Stimulated activated CD4-positive, alpha-beta T cell treated with anti-CD3 and anti-CD28 coated beads, Interleukin-1b, Interleukin-23, amount 100 ng/mL, for 4 hours (primary cell): ENCODE measurements at places on chromosomes 5 and 9.

DNA sequence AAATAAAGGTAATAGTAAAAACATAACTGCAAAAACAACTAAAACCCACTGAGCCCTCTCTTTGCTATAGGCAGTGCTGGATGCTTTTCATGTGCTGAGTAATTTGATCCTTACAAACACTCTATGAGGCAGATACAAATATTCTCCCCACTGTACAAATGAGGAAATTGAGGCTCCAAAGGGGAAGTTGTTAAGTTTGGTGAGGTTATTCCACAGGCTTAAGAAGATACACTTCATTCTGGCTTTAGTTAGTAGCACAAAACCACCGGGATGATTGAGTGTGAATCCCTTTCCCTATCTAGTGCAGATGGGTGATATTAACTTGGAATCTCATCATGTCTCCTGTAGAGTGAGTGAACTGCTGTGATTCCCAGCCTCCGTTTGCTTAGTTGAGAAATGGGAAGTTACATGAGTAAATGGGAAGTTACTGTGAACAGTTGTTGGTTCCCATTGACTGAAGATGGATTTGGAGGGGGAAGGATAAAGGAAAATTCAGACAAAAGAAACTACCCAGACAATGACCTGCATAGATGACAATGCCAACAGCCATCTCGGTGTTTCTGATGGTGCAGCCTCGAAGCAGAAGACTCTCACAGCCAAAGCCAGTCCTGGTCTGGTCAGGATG lies 208.3 kb downstream of the ATP10B start:
- DNase-seq = no peak

GRCh38 chr9:28073270-28073669 lies 500.0 kb upstream of the C9orf72 start:
- no peak for DNase-seq

DNA sequence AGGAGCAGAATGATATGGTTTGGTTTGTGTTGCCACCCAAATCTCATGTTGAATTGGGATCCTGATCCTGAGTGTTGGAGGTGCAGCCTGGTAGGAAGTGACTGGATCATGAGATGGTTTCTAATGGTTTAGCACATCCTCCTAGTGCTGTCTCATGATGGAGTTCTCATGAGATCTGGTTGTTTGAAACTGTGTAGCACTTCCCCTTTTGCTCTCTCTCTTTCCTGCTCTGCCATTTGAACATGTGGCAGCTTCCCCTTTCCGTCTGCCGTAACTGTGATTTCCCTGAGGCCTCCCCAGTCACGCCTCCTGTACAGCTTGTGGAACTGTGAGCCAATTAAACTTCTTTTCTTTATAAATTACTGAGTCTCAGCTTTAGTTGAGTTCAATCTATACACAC lies 756.8 kb upstream of the CDH6 start:
- no peak for DNase-seq

- DNase-seq = no peak
These were observed 107.6 kb downstream of the LURAP1L start for GRCh38 chr9:12882430-12882829.

GRCh38 chr5:174801798-174802197 lies 77.4 kb downstream of the MSX2 start:
- DNase-seq = no peak

DNA sequence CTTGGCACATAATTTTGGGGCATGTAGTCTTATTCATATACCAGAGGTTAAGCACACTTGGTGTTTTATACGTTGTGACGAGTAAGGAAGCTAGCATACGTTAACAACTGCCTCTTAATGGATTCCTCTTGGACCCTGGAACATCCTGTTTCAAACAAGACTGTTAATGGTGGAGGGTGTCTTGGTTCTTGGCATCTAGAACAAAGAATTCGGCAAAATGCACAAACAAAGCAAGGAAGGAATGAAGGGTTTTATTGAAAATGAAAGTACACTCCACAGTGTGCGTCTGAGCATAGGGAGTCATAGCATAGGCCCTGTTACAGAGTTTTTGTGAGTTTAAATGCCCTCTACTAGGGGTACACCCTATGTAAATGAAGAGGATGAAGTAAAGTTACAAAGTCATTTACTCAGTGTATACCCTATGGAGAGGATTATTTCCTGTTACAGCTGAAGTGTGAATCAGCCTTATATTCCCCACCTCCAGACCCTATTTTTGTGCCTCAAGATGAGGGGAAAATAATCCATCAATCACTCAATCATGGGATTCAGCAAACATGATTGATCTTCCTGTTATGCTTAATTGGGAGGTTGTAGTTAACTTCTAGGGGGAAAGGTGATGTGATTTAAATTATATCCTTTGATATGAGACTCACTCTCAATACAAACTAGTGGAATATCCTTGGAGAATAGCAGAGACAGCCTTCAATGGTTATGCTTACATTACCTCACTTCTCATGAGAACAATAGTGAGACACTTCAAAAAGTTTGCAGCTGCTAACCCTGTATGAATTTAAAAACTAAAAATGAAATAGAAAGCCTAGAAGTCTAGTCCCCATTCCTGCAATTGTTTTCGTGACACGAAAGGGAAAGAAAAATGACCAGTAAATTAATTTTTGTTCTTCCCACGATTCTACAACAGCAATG lies 84.9 kb upstream of the MYO10 start:
- no peak for DNase-seq

- DNase-seq = no peak
These were observed 512 bp downstream of the AK1 start for GRCh38 chr9:127876764-127877562.

- no peak for DNase-seq
These were observed 13.6 kb upstream of the SPATA31E1 start for GRCh38 chr9:87869082-87869481.

GRCh38 chr5:88805151-88805784 lies 77.7 kb downstream of the MEF2C start:
- no peak for DNase-seq

GRCh38 chr5:73564675-73565074 lies 764 bp downstream of the ANKRA2 start:
- DNase-seq = no peak

GRCh38 chr5:172896465-172896864 lies 62.4 kb downstream of the ERGIC1 start:
- DNase-seq = no peak

DNA sequence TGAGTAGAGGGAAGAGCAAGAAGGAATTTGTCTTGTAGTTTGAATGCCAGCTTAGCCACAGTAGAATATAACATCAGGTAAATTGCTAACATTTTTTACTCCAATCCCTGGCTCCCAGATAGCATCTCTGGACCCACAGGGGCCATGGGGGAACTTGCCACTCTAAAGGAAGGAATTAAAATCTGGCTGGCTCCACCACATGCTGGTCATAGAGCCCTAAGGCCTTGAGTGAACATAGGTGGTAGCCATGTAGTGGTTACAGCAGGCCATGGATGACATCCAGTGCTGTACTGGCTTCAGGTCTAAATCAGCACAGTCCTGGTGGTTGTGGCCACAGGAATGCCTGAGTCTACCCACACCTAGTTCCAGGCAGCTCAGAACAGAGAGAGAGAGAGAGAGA lies 109.9 kb upstream of the RGMB start:
- DNase-seq = no peak

DNA sequence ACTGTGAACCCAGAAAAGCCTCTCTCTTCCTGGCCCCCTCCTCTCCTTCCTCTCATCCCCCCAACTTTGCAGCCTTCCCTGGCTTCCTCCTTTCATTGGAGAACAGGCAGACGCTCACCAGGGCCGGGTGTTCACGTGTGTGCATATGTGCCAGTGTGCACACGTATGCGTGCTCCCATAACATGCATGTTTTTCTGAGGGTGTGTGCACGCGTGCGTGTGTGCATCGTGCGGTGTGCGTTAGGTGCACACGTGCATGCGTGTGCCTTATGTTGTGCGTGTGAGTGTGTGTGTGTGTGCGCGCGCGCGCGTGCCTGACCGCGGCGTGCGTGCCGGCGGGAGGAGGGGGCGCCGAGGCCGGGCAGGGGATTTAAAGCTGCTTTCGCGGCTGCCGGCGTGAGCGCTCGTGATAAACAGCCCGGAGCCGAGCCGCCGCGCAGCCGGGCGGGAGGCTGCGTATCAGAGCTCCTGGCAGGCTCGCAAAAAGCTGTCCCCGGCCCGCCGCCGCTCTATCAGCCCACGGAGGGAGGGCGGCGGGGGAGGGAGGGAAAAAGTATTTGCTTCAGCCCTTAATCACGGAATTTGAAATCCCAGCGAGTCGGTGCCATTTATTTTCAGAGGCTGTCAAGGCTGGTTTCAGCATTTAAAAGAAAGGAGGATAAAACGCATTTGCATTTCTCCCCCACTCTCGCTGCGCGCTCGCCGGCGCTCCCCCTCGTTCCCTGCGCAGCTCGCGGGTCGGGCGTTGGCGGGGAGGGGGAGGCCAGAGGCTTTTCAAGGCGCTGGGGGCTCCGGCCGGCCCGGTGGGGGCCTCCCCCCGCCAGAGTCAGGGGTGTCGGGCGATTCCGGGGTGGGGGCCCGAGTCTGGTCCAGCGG lies 183.9 kb downstream of the C9orf50 start:
- DNase-seq = peak; percentile 33

DNA sequence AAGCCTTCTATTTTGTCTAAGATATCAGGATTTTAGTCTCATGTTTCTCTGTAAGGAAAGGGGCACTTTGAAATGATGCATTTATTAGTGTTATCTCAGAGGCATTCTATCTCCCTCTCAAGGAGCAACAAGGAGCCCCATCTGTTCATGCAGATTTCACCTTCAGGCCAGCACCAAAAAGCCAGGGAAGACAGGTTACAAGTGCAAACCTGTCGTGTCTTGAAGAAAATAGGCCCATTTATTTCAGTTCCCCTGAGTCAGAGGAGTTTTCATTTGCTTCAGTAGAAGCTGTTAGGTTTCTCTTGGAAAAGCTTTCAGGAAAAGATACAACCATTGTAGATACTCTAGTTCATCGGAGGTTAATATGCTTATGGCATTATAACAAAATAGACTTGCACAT lies 97.2 kb downstream of the SPOCK1 start:
- DNase-seq = no peak

DNA sequence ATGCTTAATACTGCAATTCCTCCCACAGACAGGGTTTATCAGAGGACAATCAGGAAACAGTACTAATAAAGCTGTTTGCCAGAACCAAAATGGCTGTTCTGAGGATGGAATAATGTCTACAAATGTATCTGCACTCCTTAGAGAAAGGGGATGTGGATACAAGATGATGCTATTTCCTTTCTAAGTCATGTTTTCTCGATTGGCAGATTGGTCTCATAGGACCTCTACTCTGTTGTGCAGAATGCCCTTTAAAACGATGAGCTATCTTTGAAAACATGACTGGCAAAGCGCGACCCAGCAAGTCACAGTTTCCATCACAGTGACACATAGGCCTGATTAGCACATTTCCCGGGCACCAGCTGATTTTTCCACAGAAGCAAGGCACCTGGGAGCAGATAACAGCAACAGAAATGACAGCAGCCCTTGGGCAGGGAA lies 54.0 kb downstream of the AOPEP start:
- DNase-seq = no peak

DNA sequence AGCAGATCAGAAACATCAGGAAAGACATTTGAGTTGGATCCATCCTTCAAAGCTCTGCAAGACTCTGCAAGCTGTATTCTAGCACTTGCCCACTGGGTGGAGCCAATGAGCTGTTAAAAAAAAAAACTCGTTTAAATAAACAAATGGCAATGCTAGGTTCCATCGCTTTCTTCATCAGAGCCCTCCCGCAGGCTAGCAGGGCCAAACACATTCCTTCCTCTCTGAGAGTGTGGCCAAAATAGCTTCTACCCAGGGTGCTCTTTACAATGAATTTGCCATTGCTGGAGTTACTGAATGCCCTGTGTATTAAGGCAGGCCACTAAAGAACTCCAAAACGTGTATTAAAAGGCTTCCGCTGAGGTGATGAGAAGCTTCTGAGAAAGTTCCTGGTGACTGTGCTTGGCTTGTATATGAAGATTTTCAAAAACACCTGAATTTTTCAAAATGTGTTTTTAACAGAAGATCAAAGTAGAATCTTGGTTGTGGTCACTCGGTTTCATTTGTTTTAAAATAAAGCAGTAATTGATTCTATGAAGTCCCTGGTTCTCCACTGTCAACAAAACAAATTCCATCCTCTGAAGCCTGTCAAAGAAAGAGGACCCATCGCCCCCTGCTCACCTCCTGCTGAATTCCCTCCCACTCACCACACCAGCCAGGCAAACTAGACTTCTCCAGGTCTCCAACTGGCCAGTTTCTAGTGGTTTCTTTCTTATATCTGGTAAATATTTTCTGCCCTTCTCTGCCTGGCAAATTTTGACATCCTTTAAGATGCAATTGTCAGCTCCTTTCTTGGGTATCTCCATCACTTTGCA lies 36.5 kb upstream of the EQTN start:
- DNase-seq = peak; percentile 43

DNA sequence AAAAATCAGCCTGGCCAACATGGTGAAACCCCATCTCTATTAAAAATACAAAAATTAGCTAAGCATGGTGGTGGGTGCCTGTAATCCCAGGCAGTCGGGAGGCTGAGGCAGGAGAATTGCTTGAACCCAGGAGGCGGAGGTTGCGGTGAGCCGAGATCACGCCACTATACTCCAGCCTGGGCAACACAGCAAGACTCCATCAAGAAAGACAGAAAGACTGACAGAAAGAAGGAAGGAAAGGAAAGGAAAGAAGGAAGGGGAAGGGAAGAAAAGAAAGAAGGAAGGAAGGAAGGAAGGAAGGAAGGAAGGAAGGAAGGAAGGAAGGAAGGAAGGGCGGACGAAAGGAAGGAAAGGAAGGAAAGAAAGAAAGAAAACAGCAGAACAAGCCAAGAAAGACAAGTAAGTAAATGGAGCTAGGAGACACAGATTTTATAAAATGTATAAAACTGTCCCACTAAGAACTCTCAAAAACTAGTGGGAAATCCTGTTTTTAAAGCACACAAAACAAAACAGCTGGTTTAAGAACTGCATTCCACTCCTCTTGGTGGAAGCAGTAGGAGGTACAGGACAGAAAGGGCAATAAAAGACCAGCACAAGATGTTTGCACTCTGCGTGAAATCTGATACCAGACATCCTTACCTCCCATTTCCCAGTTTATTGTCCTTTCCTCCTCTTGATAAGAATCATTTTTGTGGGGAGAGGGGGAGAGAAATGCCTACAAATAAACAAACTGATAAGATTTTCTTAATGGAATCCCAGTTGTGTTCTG lies 46.7 kb downstream of the MYO10 start:
- no peak for DNase-seq

- no peak for DNase-seq
These were observed 436.9 kb downstream of the MED10 start for GRCh38 chr5:5941486-5941885.

DNA sequence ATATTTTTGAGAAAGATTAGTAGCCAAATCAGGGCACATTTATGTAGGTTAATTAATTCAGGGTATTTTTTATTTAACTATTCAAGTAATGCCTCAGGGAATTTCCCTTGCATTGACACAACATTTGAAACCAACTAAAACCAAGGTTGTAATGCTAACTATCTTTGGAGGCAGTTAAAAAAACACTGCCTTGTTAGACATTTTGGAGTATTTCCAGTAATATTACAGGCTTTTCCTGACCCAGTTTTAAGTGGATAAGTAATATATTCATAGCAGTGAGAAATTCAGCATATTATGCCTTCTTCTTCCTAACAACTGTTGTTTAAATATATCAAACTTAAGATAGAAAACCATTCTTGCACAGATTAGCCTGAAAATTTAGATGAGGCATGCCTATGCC lies 175.1 kb downstream of the TMC1 start:
- no peak for DNase-seq

GRCh38 chr9:93446073-93446472 lies 5.4 kb upstream of the FAM120A start:
- DNase-seq = no peak
